ENCODE measurements at places on chromosomes 4 and X.
A peak's percentile ranks its signal among the peaks of the same experiment; 100 is the strongest.

GRCh38 chr4:242121-242848 lies 63.0 kb downstream of the ZNF732 start:
- peak; percentile 68 for DNase-seq

DNA sequence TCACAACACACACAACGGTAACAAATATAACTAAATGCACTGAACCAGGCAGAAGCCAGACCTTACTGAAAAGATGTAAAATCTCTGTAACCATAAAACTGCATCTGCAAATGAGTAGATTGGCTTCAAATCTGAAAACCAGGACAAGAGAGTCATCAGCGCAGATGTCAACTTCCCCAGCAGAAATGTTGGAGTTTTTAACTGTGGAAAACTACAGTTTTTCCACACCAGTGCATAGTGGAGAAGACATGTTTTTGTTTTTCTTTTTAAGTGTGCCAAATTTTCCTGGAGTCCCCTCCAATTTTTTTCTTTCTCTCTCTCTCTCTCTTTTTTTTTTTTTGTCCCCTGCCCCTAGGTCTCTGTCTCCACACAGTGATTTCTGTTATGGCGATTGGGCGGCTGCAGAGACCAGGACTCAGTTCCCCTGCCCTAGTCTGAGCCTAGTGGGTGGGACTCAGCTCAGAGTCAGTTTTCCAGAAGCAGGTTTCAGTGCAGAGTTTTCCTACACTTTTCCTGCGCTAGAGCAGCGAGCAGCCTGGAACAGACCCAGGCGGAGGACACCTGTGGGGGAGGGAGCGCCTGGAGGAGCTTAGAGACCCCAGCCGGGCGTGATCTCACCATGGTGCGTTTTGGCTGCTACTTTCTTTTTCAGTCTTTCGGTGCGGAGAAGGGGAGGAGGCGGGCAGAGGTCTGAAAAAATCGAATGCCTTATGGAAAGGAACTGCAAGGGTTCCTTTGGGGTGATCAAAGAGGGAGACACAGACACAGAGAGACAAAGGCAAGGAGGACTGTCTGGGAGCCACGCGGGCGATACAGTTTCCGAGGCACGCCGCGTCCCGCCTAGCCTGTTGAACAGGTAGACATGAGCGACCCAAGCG lies at the start of gene GUCY1A1:
GUCY1A1 (plus strand) TSS at position 505 of the 878 bp plus-strand sequence. CDS start 30,020 bp downstream, outside the sequence.
- no peak for DNase-seq

DNA sequence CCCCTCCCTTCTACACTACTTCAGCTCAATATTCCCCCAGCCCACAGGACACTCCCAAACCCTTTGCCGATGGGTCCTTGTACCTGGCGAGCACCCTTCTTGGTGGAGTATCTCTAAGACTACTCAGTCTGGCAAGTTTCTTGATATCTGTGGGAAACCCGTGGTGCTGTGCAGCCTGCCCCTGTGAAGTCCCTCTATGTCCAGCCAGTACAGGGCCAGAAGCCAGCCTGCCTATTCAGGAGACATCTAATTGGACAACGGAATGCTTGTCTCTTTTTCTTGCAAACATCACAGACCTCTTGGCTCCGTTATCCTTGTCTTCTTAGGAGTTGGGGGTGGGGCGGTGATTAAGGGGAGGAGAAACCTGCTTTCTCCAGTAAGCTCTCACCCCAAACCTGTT lies 3.7 kb upstream of the IGFBP7 start:
- DNase-seq = no peak

GRCh38 chrX:69226459-69227158 lies 61.4 kb upstream of the PJA1 start:
- DNase-seq = no peak

- no peak for DNase-seq
Observed at GRCh38 chr4:105657117-105657765, 51.2 kb downstream of the INTS12 start.

DNA sequence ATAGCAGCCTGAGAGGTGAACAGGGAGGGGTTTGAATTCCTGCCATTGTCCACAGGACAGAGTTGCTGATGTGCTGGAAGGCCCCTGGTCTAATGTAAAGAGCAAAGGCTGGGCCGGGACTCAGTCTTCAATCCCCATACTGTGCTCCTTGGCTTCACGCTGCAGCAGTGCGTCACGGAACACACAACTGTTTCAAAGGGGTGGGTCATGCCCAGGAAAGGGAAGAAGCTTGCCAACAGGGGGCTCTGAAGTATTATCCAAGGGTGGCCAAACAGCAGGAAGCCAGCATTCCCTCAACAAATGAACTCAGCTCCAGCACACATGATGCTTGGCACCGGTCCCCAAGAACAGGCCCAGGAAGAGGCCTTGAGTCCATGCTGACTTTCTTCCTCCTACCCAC lies 122.5 kb downstream of the NFKB1 start:
- DNase-seq = no peak

DNA sequence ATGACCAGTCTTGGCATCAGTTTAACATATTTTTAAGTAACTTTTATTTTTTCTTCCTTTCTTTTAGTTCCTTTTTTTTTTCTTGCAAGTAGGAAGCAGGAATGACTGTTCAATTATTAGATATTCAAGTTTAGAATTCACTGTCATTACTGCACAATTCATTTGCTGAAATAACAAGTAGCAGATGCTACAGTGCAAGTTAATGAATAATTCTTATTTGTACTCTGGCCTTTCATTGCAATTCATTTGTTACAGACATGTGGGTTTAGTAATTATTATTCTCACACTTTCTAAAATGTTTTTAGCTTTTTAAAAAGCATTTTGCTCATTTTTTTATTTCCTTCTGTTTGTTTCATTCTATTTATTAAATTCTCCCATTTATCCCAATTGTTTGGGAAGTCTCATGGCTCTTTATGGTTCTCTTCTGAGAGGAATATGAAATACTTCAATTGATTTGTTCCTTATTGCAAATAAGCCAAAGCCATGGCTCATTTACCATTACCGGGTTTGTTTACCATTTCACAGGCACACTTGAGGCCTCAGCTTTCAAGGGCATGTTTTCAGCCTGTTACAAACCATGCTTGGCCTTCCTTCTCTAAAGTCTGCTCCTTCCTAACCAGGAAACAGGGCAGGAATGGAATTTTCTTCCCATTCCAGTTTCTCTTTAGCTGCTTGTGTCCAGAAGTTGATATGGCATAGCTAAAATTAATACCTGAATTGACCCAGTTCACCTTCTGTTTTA lies 4.6 kb upstream of the DCAF4L1 start:
- no peak for DNase-seq

GRCh38 chr4:55571806-55572205 lies 20.2 kb downstream of the PDCL2 start:
- DNase-seq = no peak

GRCh38 chrX:75781611-75782010 lies 3.4 kb downstream of the MAGEE2 start:
- no peak for DNase-seq

DNA sequence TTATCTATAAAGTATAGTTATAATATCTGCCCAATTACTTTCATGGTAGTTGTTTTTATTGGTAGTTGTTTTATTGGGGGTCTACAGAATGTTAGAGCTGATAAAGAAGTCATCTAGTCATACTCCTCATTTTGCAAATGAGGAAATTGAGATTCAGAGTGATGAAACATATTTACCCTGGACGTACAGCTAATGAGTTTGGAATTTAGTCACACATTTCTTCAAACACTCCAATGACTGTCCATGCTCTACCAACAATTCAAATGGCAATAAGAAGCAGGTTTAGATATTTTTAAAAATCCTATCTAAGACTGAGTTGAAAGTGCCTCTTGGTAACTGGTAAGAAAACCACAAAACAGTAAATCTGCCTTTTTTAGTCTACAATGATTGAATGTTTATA lies 98.2 kb downstream of the MAGEC1 start:
- DNase-seq = no peak

DNA sequence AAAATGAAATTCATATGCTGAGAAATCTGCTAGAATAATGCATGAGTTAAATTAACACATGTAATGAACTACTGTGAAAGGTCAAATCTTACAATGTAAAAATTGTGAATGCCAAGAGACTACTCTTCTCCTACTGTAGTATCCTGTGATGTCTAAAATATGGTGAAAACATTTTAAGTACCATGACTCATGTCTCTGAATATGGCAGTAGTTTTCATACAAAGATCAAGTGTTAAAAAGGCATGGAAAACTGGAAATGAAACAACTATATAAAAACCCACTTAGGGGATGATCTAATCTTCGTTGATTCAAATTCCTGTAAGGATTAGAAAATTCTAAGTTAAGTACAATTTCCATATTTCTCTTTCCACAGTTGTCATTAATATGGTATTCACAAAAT lies 221.3 kb downstream of the PPP3CA start:
- no peak for DNase-seq

GRCh38 chr4:127782275-127783025 lies at the start of gene HSPA4L:
Gene HSPA4L (plus strand): TSS chr4:127782322. CDS start chr4:127782551, 229 bp downstream.
- DNase-seq = peak; percentile 39

GRCh38 chr4:74009307-74009706 lies 10.8 kb upstream of the CXCL5 start:
- DNase-seq = no peak

- no peak for DNase-seq
Observed at GRCh38 chr4:22071749-22072148, 123.2 kb upstream of the KCNIP4 start.

DNA sequence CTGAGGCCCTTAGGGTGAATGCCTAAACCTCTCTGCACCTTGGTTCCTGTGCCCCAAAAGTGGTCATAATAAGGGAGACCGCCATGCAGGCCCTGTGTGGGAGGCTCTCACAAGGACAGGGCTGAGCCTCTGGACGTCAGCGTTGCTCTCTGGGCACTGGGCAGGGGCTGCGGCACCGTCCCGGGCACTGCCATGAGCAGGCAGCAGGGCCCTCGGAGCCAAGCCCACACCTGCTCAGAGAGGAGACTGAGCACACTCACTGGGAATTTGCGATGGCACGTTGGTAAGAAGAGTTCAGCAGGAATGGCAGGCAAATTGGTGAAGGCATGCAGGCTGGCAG lies 123.4 kb downstream of the HMX1 start:
- DNase-seq = peak; percentile 4

- no peak for DNase-seq
Observed at GRCh38 chr4:46329118-46329976, 60.6 kb downstream of the GABRA2 start.

DNA sequence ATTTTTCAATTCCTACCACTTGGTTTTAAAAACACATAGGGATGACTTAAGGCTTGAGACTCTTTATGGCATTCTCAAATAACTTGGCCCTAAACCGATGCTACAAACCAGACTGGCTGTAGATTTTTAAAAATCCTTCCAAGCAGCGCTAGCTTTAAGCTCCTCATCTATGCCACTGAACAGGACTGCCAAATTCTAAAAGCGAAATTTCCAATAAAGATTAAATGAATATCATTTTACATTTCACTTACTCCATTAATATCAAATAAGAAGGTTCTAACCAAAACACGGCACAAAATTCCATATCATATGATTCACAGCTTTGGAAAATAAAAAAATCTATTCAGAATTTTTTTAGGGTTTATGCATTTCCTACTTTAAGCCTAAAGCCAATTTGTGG lies 134.2 kb downstream of the FANCB start:
- DNase-seq = no peak

DNA sequence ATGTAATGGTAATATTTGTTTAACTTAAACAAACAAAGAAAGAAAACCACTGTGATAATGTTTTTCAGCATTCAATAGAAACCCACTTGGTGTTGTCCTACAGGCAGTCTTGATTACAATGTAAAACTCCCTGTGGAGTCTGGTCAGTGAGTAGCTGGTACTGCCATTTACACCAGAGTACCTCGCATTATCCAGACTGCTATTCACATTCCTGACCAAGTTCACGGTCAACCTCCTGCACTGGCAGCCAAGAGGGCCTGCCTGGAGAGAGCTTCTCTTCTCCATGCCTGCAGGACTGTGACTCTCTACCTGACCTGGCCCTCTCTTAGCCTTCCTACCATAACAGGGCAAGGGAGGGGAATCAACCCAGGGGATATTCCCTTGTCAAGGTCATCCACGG lies 2.9 kb upstream of the LONRF3 start:
- no peak for DNase-seq

DNA sequence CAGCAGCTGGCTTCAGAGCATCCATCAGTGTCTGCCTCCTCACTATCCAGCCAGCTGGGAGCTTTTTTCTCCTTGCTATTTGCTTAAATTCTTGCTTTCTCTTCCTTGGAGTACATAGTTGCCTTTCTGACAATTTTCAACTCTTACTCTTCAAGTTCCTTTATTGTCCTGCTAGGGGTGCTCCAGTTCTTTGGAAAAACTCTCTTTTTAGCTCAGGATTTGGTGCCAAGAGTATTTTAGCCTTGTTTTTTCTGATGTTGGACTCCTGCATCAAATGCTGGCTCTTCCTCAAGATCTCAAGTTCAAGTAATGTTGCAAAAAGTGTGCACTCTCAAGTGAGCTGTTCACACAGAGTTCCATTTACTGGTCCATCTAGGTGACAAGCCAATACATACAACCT lies 126.4 kb downstream of the KDR start:
- no peak for DNase-seq

GRCh38 chrX:134362560-134363089 lies 97.3 kb upstream of the HPRT1 start:
- no peak for DNase-seq

Measured in activated T-cell treated with anti-CD3 and anti-CD28 coated beads, Interleukin-2, amount 50 U/mL, for 1 hour (primary cell).